Stimulated activated CD4-positive, alpha-beta T cell treated with anti-CD3 and anti-CD28 coated beads, Interleukin-4, amount 100 ng/mL, for 24 hours (primary cell): ENCODE measurements at places on chromosomes 5 and 9.

GRCh38 chr9:36778682-36779081 is 206.0 kb downstream of the MELK start:
- DNase-seq = no peak

GRCh38 chr9:113360242-113360842 is 11.0 kb downstream of the BSPRY start:
- DNase-seq = no peak

DNA sequence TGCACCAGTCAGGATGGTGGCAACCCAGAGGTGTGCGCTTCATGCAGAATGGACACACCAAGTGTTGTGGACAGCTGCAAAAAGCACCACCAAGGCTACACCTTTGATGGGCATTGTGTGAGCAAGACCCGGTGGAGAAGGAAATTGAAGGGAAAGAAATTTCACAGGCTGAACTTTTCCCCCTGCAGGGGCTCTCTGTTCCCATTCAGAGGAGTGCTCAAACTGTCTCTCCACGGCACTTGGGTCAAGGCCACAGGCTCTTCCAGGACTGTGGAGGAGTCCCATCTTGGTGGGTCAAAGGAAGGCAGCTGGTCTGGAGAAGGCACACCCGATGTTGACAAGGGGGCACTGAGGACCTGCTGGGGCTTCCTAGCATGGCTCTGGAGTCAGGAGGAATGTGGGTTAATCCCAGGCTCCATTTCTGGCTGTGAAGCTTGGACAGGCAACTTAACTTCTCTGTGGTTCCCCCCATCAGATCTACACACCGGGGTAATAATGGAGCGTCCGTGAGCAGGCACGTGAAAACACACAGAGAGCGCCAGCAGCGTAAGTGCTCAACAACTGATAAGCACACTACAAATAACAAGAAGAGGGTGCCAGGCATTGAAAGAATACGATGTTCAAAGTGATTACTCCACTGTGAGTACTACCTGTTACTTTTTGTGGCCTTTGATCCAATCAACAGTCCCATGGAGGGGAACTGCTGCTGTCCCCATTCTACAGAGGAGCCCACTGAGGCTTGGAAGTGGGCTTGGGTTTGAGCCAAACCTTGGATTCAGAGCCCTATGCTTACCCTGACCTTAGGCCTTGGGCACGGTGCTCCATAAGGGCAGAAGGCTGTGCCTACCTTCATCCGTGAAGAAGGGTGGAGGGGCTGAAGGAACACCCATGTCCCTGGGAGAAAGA is 34.2 kb upstream of the TIFAB start:
- no peak for DNase-seq

DNA sequence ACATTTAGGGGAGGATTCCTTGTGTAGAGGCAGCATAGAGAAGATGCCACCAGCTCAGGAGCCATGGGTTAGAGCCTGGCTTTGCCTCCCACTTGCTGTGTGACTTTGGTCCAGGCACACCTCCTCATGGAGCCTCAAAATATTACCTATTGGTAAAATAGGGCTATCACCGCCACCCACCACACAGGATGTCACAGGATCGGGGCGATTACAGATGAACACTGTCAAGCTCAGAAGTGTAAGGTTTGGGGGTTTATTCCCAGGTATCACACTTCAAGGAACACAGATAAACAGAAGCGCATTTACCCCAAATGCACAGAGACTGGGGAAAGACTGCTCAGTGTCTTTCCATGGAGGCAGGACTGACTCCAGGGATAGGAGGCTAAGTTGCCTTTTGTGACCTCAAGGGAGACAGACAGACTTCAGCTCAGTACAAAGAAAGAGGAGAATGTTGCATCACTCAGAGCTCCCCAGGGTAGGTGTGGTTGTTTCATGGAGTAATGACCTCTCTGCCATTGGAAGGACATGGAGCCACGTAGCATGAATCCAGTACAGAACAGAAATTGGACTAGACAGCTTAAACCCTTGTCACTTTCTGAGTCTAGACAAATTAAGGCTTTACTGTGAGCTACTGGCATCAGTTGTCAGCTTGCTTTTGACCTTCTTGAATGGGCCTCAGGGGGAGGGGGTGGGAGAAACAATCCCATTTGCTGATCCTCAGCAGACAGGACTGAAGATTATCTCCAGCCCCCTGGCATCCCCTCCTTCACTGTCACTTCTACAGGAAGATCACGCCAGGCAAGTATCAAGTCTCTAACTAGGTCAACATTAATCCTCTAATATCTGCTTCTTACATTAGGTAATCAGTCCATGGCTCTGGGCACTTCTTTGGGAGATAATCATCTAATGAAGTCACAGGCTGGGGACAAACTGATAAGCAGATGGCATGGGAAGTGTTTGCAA is 6.5 kb downstream of the TRAF1 start:
- no peak for DNase-seq

GRCh38 chr5:142435410-142436115 is 110.7 kb upstream of the SPRY4 start:
- DNase-seq = no peak

GRCh38 chr9:95055851-95056551 is 261.5 kb downstream of the FANCC start:
- DNase-seq = no peak
